ENCODE measurements at places on chromosomes 3 and 15.

DNA sequence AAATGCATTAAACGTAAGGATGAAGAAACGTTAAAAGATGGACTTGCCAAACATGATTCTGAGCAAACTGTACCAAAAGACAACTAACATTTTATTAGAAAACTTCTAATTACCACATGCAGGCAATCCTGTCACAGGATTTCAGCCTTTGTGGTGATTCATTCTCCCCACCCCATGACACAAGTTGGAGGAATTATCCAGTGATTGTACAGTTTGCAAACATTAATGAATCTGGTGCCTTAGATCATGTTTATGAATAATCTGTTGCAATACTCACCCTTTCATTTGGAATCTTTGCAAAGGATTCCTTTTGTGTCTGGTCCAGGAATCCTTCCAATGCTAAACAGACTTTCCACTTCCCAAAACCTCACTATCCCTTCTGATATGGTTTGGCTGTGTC is 23.3 kb upstream of the ERC2 start:
- DNase-seq, result no peak

GRCh38 chr3:138642226-138642926 is 33.8 kb downstream of the FAIM start:
- DNase-seq, result no peak

DNA sequence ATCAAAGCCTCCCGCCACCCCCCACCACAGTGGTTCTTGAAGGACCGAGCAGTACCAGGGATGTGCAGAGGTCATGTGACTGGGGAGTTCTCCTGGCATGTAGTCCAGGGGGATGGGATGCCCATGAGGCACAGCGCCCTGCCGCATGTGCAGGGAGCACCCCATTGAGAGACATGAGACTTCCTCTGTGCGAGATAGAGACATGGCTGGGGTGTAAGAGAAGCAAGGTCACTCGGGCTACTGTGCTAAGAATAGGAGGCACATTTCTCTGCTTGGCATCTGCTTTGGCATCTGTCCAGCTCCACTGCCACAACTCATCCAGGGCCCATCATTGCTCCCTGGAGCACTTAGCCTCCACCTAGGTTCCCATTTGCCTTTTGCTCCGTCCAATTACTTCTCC is 2.4 kb upstream of the CYP1A1 start:
- DNase-seq, result peak; percentile 46

GRCh38 chr15:52254391-52254790 is 41.2 kb downstream of the MYO5C start:
- no peak for DNase-seq

GRCh38 chr15:62257996-62258521 is 93.0 kb upstream of the C2CD4B start:
- DNase-seq, result no peak

DNA sequence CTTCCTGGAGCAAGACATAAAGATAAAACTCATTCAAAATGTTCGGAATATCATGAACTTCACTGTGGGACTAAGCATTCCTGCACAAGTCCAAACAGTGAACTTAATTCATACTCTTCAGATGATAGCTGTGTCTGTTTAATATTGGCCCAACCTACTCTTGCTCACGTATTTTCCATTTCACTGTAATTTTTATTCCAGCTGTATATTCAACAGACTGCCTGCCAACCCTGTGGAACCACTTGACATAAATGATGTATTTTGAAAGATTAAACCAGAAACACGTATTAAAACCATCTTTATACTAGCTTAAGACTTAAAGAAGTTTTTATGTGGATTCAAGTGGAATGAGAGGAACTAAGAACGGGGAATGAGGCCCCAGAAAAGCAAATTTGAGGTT is 172.5 kb downstream of the TMEM108 start:
- no peak for DNase-seq

DNA sequence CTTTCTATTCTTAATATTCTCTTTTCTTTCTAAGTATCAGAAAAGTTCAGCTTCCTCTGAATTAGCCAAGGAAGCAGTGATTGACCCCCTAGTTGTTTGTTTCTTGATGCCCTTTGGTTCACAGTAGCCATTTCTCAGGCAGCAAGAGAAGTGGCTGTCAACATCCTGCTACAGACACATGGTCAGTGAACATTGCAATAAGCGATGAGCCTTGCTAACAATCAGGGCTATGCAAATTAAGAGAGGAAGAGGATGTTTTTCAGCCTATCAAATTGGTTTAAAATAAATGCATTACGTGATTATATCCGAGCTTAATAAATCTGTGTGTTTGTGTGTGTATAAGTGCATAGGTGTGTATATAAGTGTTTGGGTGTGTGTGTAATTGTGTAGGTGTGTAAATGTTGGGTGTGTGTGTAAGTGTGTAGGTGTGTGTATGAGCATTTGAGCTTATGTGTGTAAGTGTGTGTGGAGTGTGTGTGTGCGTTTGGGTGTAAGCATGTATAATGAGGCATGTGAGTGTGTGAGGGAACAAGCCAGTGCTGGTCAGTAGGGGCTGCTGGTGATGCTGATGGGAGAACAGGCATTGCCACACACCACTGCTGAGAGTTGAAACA is 78.1 kb upstream of the XCR1 start:
- DNase-seq, result no peak

DNA sequence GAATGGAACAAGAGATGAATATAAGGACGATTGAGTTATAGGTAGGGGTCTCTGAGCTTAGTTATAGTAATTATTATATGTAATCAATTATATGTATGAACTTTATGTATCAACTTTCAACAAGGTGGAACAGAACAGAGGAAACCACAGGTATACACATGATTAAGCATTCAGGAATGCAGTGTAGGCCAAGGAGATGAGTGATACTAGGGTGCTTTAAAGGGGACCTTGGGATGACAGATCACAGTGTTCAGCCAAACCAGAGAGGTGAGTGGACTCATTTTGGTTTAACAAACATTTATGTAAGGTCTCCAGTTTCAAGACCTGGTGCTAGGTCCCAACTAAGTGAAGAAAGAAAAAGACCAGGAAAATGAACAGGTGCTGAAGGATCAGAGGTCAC is 895.5 kb downstream of the ROBO2 start:
- no peak for DNase-seq

- DNase-seq, result no peak
These were observed 1.8 kb downstream of the MRPS11 start for GRCh38 chr15:88469321-88469720.

GRCh38 chr15:78999636-79000035 is 54.8 kb upstream of the CTSH start:
- no peak for DNase-seq

GRCh38 chr15:68209272-68209671 is 4.1 kb upstream of the CALML4 start:
- DNase-seq, result peak; percentile 2

DNA sequence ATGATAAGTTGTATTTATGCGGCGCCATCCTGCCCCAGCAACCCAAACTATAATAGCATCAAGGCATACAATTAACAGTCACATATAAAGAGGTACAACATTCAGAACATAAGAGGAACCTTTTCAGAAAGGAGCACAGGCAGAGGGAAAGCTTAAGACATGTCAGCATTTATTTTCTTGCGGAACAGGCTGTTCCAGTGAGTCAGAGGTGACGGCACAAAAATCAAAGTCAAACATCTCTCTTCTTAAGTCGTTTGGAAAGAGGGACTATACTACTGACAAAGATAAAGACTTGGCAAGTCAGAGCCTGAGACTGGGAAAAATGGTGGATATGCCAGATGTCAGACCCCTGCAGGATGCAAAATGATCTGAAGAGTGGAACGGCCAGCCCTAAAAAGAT is 128.4 kb downstream of the CTNNB1 start:
- no peak for DNase-seq

DNA sequence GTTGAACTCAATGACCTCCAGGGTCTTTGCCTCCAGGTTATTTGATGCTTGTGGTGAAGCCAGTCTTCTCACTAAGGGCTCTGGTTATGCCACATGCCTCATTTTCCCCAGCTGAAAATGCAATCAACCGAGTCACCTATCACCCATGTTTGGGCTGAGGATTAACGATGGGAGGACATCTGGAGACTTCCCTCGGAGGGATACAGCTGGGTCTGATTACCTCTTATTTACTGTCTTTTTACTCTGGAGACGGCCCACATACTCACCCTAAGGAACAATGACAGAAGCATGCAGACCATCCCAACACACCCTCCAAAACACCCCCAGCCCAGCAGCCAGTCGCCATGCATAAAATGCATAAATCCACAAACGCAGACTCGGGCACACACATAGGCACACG is 187.4 kb downstream of the OPA1 start:
- no peak for DNase-seq

DNA sequence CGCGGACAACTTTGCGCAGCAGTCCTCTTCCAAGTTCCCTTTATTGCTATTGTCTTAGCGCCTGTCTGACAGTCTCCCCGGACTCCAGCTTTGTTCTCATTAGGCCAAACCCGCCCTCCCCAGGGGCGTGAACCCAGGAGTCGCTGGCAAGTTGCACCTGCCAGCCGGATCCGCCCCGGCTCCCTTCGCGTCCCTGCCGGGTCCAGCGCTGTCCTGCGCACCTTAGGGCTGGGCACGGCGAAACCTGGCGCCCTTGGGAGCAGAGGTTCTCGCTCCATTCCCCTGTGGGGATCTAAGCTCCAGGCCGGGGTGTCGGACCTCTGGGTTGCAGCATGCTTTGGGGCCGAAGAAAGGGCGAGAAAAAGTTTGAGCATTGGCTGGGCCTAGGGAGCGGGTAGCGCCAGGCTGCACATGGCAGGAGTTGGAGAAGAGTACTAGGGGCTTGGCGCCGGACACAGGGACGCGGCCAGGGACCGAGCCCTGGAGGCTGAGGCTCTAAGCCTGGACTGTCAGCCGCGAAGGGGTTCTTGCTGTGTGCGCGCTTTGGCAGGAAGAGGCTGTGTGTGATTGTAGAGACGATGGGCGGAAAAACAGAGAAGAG is 335.1 kb upstream of the THRB start:
- DNase-seq, result no peak

GRCh38 chr3:146517684-146518435 is 26.5 kb downstream of the PLSCR1 start:
- DNase-seq, result no peak

GRCh38 chr15:89656116-89656815 is 999 bp upstream of the KIF7 start:
- no peak for DNase-seq

DNA sequence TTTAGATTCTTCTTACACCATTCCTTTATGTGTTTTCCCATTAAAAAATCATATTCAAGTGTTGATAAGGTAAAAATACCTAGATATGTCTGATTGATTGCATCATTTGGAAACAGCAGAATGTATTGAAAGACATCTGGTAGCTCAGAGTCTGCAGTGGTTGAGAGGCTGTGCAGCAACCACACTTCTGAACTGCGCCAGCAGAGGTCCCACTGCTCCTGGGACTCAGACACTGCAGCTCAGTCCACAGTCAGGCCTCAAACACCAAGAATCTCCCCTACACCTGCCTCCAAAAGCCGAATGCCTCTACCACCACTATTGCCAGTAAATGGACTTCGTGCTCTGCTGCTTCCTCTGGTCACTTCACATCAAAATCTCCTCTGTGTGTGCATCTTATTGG is 176.9 kb upstream of the LMCD1 start:
- DNase-seq, result peak; percentile 23

DNA sequence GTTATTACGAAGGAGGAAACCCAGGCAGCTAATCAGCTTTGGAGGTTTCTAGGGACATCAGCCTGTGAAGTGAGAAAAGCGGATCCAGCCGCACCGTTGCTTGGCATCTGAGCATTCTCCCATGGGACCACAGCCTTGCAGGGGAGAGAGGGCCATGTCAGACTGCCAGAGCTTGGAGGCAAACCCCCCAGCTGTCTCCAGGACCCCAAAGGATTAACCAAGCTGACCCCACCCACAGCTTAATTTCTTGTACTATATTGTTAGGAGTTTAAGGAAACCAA is 5.1 kb downstream of the IGDCC3 start:
- no peak for DNase-seq

DNA sequence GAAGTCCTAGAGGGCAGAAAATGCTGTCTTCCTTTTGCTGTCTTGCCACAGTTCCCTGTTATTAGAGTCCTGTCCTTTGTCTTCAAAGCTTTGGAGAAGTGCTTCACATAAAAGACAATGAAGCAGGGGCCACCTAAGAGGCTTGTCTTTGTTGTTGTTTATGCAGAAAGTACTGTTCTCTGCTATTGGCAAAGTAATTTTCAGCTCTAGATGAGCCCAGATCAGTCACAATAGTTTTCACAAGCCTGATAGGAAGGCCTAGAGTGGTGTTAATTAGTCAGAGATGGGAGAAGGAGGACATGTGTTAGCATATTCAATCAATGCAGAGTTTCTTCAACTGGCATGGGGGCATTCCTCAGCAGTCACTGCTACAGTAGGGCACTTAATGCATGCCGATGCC is 300.0 kb downstream of the PTPRG start:
- DNase-seq, result no peak

DNA sequence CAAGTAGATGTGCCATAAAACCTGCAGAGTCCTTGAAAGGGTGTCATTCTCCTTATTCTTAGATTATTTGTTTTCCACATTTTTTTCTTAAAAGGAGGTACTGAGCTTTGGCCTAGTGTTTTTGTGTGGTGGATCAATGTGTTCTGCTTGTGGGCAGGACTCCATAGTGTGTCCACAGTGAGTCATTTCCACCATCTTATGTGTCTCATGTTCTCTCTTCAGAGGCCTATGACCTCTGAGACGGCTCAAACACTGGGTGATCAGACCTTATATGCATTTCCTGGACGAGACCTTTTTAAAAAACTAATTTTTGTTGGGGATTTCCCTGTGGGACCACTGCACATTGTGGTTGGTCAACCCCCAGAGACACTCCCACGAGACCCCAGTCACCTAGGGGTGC is 93.4 kb downstream of the CHCHD4 start:
- DNase-seq, result no peak

DNA sequence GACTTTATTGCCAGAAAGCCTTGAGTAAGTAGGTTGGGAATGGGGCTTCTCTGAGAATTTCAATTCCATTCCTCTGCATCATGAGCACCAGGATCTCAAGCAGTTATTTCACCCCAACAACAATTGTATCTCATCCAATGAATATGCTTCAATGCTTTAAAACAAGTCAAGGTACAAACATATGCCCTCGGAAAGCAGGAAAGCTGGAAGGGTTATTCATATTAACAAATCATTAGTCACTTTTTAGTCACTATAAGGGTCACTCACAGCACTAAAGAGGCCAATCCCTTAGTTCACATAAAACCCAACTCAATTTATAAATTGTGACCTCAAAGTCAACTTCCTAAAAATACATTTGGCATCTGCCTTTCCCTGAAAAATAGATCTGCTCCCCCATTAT is 16.2 kb downstream of the MB21D2 start:
- DNase-seq, result no peak

- DNase-seq, result no peak
These were observed 16.1 kb upstream of the CACNA1D start for GRCh38 chr3:53478166-53478830.

- no peak for DNase-seq
These were observed 10.4 kb downstream of the GYG1 start for GRCh38 chr3:149001727-149002126.

DNA sequence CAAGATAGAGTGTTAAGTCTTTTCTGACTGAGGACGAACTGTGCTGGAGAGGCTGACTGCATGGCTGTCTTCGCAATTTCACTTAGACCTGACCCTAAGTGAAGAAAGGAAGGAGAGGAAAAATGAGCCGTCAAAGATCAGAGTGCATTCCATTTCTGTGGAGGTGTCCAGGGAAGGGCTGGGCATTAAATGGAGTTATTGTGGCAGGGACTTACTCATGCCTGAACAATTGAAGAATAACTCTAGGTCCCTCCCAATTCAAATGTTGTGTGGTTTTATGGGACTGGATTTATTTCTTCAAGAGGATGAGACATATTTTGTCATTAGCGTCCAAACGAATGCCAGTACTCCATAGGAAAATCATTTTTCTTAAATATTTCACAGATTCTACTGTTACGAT is 187.3 kb upstream of the CFAP20DC start:
- DNase-seq, result no peak

- no peak for DNase-seq
These were observed 681.2 kb upstream of the ALCAM start for GRCh38 chr3:104685492-104685891.
